ENCODE measurements at places on chromosomes 12 and 14.

GRCh38 chr12:65323070-65323469 is 44.6 kb downstream of the MSRB3 start:
- DNase-seq, result no peak

DNA sequence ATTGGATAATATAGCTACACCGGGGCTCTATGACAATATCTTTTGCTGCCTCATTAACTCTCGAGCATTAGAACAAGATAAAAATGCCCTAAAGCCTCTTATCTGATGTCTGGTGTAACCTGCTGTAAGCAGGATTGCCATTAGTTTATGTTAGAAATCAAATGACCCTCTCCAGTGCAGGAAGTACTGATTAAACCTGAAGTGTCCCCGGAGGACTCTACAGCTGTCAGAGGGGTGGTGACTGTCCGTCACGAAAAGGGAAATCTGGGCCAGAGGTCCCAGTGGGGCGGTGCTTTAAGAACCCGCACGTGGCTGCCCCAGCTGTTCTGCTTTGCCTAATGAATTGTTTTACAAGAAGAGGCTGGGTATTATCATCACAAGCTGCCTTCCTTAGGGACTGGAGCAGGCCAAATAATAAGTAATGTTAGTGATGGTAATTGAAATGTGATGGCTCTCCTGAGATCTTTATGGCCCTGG is 55.7 kb downstream of the LIN52 start:
- peak; percentile 39 for DNase-seq

DNA sequence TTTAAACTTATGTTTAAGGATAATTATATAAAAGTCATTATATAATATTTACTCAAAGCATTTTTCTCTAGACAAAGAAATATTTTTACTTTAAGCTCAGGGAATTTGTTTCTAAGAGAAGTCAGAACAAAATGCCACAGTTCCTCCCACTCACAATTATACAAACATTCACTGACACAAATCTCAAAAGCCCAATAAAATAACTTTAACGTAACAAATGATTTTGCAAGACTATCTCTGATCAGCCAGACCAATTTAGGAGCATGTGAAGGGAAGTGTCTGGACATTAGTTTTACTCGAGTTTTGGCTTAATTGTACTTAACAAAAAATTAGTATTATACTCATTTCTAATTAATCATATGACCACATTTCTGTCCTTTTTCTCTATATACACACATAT is 41.2 kb downstream of the COCH start:
- no peak for DNase-seq

- no peak for DNase-seq
Measured at GRCh38 chr12:62331306-62331705, 71.1 kb downstream of the USP15 start.

All from suppressor macrophage (primary cell).